ENCODE measurements at places on chromosomes 4 and X.

GRCh38 chr4:34363842-34364241 lies 1880.5 kb downstream of the ARAP2 start:
- no peak for DNase-seq

GRCh38 chr4:98609934-98610333 lies 48.5 kb downstream of the TSPAN5 start:
- DNase-seq: no peak

GRCh38 chrX:21779095-21779494 lies 21.2 kb upstream of the SMPX start:
- no peak for DNase-seq

GRCh38 chrX:53435997-53436396 lies 1.8 kb upstream of the HSD17B10 start:
- DNase-seq: no peak

DNA sequence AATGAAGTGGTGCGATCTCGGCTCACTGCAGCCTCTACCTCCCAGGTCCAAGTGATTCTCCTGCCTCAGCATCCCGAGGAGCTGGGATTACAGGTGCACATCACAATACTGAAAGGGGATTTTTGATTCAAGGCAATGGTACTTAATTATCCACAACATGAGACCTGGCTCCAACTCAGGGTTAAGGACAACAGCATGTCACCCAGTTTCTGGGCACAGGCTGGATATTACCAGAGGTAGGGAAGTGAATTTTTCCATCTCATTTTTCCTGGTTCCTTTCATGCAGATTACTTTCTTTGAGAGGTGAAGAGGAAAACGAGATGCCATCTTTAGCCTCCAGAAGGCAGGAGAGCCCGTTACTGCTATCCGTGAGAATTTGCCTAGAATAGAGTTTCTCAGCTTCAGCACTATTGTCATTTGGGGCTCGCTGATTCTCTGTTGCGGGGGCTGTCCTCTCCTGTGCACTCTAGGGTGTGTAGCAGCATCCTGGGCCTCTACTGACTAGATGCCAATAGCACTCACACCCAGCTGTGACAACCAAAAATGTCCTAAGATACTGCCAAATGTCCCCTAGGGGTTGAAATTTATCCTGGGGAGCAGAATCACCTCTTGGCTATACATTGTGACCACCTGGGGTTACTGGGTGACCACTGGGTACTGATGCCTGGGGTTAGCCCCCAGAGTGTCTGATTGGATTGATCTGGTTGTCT lies 121.8 kb upstream of the NDP start:
- DNase-seq: no peak

GRCh38 chr4:84644087-84644486 lies 61.2 kb downstream of the CDS1 start:
- no peak for DNase-seq

Data from foreskin melanocyte (primary cell).